ENCODE measurements at places on chromosomes 11 and 22.
A peak's percentile ranks its signal among the peaks of the same experiment; 100 is the strongest.

DNA sequence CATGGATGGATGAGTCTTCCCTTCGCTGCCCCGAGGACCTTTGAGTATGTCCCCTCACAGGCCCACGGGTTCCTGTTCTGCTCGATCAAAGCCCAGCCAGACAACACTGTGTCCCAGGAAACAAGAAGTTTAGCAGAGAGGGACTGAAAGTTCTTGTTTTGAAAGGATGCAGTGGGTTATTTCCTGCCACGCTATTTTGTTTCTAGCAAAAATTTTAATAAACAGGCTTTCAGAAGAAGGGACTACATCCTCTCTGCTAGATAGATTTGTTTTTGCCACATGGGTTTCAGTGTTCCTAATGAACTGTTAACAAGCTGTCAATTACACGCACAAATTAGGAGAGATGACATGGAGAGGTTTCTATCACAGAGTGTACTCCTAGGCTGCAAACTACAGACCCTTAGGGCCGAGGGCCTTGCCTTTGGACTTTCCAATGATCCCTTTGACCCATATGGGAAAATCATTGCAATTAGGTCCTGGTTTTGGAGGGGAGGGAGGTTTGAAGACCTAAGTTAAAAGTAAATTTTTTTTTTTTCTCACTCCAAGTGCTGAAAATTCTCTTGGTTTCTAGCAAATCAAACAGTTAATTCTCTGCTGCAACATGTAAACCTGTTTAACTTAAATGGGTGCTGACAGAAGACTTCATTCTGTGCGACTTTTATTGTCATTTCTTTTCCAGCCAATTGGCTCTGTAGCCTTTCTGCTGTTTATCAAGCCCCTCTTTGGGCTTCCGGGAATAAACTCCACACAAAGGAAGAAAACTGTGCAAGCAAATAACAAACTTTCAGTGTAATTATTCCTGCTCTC, 81.4 kb downstream of the RCN1 start:
- DNase-seq: no peak

- no peak for DNase-seq
These were observed 69.2 kb downstream of the DGCR2 start for GRCh38 chr22:19052941-19053541.

DNA sequence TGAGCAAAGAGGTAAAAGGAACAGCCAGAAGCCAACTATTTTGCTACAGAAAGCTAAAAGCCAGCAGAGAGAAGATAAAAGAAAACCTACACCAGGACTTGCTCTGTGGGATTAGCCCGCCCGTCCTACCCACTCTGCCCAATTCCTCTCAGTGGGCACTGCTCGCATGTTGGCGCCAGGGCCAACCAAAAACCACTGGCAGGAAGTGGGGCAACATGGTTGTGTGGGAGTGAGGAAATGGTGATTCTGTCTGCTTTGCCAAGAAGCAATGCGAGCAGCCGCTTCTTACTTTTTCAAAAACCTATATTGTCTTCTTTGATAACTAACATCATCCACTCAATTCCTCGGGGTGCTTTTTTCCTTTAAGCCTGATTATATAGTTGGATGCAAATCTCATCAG, 14.2 kb upstream of the APOA1 start:
- peak; percentile 44 for DNase-seq

- DNase-seq: no peak
These were observed 4.8 kb downstream of the ADAMTS8 start for GRCh38 chr11:130423541-130424142.

DNA sequence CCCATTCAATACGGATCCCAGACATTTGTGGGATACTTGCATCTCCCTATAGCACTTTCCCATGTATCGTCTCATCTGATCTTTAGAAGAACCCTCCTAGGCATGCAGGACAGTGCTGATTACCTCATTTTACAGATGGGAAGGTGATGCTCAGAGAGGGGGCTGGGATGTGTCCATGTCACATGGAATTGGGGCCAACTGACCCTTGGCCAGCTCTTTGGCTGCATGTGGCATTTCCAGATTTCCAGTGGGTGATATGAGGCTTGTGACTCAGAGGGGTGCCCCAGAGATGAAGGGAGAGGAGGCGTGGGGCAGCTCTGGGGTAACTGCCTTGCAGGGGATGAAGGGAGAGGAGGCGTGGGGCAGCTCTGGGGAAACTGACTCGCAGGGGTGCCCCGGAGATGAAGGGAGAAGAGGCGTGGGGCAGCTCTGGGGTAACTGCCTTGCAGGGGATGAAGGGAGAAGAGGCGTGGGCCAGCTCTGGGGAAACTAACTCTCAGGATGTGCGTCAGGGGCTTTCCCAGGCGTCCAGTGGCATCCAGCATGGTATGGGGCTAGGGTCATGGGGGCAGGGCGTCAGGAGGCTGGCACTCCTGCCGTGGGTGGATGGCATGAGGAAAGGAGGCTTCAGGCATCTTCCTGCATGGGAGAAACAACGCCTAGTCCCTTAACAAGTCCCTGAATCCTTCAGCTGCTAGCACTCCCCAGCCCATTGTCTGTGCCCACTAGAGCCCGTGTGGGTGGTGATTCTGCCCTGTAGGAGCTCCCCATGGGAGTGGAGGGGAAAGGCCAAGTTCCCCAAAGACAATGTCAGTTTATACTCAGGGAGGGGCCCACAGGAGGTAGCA, 11.9 kb upstream of the CERK start:
- peak; percentile 50 for DNase-seq

- DNase-seq: no peak
These were observed 11.1 kb upstream of the NOX4 start for GRCh38 chr11:89502301-89502700.

DNA sequence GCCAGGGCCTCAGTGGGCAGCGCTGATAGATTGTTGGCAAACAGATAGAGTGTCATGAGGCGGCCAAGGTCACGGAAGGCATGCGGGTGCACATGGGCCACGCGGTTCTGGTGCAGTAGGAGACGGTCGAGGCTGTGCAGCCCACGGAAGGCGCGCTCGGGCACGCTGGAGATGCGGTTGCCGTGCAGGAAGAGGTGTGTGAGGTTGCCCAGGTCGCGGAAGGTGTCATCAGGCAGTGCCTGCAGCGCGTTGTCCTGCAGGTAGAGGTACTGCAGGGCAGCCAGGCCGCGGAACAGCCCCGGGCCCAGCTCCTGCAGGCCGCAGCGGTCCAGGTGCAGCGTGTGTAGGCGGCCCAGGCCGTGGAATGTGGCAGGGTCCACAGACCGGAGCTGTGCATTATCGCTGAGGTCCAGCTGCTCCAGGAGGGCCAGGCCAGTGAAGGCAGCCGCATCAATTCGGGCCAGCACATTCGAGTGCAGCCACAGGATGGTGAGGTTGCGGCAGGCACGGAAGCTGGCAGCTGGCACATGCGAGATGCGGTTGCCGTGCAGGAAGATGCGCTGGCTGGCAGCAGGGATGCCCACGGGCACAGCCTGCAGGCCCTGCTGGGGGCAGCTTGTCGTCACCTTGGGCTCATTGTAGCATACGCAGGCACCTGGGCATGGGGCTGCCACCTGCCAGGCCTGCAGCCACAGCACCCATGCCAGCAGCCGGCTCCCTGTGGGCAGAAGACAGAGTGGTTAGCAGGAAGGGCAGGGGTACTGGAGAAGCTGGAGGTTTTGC, 25.5 kb downstream of the RTN4R start:
- peak; percentile 66 for DNase-seq

DNA sequence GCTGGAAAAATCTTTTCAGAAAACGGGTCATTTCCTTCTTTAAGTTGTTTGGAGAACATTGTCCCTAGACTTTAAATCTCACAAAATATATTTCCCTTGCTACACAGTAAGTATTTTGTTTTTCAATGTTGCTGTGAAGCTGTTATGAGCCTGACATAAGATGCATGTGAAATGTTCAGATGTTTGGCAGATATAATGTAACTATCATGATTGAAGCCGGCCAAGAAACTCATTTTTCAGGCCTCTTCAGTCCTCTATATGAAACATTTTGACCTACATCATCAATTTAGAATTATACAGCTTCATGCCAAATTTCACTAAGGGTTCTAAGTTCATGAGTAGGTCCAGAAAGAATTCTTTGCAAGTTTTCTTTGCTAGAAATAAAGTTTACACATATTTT, 133.8 kb downstream of the JRKL start:
- no peak for DNase-seq

DNA sequence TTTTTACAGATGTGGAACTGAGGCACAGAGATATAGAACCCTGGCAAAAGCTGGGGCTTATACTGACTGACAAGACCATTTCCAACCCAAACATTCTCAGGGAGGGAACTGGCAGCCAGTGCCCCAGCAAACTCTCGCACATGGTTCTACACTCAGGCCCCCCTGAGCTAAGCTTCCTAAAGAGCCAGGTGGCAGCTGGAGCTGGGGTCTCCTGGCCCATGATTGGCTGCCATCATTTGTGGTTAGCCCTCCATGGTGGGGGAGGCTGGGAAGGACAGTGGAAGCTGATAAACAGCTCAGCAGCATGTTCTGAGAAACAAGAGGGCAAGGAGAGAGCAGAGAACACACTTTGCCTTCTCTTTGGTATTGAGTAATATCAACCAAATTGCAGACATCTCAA, at the start of gene RAG1:
TSS of gene RAG1 (plus strand) at position 314 of the 400 bp plus-strand sequence. CDS start 5,298 bp downstream, outside the sequence.
- no peak for DNase-seq

DNA sequence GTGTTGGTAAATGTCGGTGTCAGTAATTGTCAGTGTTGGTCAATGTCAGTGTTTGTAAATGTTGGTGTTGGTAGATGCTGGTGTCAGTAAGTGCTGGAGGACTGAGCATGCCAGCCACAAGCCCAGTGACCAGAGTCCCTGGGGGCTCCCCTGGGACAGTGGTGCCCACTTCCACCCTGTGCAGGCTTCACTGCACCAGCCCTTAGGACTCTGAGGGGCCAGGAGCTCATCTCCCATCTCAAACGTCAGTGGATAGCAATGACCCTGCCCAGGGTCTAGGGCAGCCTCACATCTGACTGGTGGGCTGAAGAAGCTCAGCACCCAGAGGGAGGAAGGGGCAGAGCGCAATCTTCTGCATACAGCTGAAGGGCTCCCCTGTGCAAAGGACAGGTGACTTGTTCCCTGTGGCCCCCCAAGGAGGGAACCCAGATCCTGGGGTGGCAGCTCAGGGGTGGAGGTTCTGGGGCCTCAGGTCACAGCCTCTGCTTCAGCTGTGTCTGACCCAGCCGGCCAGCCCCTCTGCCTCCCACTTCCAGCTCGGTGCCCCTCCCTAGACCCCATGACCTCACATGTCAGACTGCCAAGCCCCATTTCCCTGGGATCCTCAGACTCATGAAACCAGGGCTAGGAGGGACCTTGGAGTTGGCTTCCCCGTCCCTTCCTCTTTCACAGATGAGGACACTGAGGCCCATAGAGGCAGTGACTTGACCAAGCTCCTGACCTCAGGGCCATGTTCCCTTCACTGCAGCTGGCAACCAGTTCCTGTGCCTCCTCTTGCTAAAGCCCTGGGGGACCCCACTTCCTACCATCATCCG, 138.4 kb downstream of the CRYBB2 start:
- DNase-seq: no peak

- no peak for DNase-seq
These were observed 51.6 kb downstream of the CEP164 start for GRCh38 chr11:117378976-117379865.

- no peak for DNase-seq
These were observed 448.3 kb upstream of the DDI1 start for GRCh38 chr11:103587901-103588788.

DNA sequence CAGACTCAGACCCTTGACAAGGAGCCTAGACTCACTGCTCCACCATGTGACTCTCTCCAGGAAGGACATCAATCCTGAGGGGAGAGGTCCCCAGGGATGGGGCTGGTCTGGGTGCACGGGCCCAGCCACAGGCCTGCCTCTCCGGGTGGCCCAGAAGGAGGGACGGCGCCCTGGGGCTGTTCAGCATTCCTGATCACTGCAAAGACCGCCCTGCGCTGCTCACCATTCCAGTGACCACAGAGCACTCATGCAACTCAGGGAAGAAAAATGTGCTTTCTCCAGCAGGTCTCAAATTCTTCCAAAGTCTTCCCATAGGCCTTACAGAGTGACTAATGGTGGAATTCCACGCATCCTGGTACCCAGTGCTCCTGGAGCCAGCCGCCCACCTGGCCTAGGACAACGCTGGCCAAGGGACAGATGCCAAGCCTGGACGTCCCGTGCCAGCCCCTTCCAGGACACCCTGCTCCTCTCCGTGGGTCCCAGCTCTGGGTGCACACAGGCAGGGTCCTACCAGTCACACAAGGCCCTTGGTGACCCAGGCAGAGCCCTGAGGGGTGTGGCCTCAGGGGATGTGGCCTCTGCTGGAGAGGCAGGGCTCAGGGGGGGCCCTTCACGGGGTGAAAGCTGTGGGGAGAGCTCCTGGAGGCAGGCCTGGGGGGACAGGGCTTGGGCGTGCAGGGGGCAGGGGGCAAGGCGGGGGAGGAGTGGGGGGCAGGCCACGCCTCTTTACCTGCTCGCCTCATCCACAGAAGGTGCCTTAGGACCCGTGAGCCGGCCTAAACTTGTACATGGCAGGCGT, 178.8 kb downstream of the IGLL1 start:
- no peak for DNase-seq

DNA sequence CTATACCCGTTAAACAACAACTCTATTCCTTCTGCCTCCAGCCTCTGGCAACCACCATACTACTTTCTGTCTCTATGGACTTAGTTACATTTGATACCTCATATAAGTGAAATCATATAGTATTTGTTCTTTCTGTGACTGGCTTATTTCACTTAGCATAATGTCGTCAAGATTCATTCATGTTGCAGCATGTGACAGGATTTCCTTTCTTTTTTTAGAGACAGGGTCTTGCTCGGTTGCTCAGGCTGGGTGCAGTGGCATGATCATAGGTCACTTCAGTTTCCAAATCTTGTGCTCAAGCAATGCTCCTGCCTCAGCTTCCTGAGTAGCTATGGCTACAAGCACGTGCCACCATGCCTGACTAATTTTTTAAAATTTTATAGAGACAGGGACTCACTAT, 29.4 kb upstream of the SORL1 start:
- DNase-seq: no peak

DNA sequence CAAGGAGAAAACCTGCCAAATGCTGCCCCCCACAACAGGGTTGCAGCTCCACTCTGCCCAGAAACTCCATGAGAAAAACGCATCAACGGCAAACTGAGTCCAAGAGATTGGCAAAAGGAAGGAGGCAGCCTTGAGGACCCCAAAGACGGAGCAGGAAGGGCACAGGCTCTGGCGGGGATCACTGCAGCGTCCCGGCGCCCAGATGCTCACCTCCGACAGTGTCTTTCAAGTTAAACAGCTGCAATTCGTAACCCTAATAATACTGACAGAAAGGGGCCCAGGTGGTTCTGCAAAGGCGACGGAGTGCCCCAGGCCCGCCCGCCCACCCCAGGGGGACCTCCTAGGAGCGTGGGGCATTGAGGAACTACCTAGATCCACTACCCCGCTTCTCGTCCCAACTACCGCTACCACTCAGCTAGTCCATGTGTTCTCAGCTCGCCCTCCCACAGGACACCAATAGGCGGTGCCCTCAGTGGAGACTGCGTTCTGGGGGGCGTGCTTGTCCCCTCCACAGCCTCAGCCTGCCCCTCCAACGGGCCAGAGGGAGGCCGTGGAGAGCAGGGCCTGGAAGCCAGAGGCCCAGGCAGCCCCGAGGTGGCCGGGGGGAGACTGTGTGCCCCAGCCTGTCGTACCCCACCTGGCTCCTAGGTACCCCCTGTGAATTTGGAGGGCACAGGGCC, 127.4 kb downstream of the PHF21B start:
- DNase-seq: no peak

- DNase-seq: no peak
These were observed 2.0 kb downstream of the HBG1 start for GRCh38 chr11:5247472-5248192.

Measured in CD8-positive, alpha-beta T cell (primary cell).